ENCODE measurements at places on chromosomes 7 and 10. TPM values are rescaled to one million over a fixed set of nuclear protein-coding genes. Genes with fewer than 3 reads are reported as not detected.

- no peak for DNase-seq
These were observed 14.9 kb downstream of the TNRC18 start for GRCh38 chr7:5408777-5409176.

LLCFC1 gene
- polyA plus RNA-seq = 0.38 TPM

GRCh38 chr7:128446306-128446705, 9.4 kb upstream of the HILPDA start:
- DNase-seq = no peak

GRCh38 chr7:5649641-5650040, 131.8 kb downstream of the RNF216 start:
- DNase-seq = no peak

GRCh38 chr10:77591238-77591880, 46.2 kb downstream of the KCNMA1 start:
- no peak for DNase-seq

GRCh38 chr7:1369916-1370657, 89.2 kb downstream of the MICALL2 start:
- no peak for DNase-seq

FGFBP3 gene
- polyA plus RNA-seq = 92.5 TPM

- no peak for DNase-seq
These were observed 202.4 kb downstream of the ELFN1 start for GRCh38 chr7:1872191-1873069.

ASIC3 gene
- polyA plus RNA-seq = 18.0 TPM

DNA sequence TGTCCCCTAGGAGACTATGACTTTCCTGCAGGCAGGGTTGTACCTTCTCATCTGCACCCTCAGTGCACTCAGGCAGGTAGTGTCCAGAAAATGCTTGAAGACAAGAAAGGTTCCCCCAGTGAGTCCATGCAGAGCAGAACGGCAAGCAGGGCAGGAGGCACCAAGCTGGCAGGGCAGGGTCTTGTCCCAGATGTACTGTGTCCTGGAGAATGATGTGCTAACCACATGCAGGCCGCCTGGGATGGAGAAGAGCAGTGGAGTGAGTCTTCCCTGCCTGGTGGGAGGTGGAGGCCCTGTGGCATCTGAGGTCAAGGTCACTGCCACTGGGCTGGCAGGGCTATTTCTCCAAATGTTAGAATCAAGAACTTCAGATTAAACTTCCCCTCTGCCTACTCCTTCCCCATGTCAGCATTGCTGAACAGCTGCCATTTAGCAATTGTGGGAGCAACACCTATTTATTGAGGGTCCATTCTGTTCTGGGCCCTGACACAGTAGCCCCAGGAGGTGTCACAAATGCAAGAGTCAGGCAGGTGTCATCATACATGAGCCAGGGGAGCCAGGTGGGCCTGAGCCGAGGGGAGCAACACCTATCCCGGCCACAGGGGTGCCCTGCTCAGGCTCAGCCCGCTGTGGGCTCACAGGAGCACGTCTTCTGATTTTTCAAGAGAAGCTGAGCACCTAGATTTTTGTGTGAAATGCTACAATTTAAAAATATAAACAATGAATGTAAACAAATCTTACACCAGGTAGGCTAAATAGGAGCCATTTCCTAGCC, 34.1 kb downstream of the PTPRE start:
- DNase-seq = no peak

DNA sequence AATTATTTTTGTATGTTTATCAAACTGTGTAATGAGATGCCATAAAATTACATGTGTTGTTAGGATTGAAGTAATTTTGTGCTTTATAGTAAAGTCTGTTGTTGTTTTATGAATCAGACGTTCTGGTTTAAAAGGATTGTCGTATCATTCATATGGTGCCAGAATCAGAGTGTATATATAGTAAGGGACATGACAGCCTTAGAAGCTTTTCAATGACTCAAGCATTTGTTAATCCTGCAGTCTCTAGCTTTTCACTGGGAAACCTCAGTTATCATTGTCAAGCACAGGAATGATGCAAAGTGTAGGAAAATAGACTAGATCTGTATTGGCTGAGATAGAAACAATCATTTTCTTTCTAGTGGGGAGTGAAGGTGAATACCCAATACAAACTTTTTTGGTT, 57.5 kb downstream of the TRRAP start:
- no peak for DNase-seq

GSTO2 gene
- 4.4 TPM for polyA plus RNA-seq

DNA sequence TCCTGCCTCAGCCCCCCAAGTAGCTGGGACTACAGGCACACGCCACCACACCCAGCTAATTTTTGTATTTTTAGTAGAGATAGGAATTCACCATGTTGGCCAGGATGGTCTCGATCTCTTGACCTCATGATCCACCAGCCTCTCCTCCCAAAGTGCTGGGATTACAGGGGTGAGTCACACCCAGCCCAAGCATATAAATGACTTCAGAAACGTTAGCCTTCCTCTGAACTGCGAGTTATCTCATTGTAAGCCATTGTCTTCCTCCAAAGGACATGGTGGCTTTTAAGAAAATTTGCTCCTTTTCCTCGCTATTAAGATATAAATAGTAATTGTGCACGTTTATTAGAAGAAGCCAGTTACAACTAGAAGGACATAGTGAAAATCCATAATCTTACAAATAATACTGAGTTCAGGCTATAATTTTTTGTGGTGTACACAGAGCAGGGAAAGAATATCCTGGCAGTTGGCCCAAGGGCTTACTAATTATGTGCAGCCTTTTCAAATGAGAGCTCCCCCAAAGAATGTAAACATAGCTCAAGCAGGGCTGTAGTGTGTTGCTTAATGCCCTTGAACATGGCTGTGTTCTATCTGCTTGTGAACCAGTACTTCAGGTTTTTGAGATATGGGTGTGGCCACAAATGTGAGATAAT, 495.8 kb downstream of the PARD3 start:
- DNase-seq = no peak

DNA sequence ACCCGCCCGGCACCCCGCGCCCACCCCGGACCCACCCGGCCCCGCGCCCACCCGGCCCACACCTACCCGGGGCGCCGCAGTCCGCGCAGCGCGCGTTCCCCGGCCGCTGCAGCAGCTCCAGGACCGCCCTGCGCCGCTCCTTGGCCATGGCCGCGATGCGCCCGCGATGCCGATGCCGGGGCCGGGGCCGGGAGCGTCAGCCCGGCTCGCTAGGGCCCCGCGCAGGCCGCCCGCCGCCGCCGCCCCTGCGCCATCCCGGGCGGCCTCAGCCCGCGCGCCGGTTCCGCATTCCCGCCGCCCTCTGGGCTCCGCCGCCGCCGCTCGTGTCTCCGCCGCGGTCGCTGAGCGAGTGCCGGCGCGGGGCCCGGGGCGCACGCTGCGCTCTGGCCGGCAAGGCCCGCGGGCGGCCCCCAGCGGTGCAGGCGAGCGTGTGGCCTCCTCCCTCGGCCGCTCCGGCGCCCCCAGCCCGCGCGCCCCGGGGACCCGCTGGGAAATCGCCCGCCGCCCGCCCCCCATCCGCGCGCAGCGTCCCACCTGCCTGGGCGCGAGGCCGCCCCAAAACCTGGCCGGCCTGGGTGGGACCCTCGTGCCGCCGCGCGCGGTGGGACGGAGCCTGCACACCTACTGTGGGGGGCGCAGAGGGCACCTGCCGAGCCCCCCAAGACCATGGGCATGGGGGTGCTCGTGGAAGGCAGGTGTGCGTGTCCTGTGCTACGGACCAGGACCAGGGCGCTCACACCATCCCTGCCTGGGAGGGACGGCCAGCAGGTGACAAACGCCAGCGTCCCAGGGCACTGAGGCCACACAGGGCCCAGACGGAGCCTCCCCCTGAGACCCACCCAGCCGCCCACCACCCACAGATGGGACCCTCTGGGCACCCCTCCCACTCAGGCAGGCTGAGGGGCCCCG, at the start of gene ADAP1:
Gene ADAP1, minus strand, starts transcription at position 351 of the 909 bp plus-strand sequence. Its CDS starts 203 bp downstream, at position 148.
- peak; percentile 73 for DNase-seq

DNA sequence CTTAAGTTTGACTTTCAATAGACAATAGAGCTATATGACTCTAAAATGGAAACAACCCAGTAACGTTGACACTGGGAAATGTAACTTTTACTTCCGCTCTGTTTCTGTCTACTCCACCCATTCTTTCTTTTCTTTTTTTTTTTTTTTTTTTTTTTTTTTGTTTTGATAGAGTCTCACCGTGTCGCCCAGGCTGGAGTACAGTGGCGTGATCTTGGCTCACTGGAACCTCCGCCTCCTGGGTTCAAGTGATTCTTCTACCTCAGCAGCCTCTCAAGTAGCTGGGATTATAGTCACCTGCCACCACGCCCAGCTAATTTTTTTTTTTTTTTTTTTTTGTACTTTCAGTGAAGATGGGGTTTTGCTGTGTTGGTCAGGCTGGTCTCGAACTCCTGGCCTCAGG, 13.9 kb downstream of the PRSS2 start:
- DNase-seq = no peak

DNA sequence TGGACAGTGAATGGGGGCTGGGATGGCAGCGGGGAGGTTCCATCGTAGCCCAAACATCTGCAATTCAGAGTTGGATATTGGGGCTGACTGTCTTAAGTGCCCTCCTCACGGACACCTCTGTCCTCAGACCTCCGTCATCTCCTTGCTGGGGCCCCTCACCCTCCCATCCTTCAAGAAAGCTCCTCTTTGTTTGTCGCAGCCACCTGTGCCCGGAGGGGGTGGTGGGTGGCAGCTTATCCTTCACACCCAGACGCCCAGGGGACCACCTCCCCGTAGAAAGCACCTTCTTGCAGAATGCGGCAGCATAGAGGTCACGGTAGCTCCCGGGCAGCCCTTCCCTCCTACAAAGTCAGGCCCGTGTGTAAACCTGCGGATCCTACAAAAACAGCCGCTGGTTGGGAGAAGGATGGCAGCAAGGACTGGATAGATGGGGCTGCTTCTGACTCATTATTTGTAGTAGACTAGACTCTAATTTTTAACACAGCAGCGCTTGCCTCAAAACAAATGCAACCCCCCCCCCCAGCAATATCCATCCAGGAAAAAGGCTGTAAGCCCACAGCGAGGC, 1.3 kb upstream of the PTPRN2 start:
- DNase-seq = no peak
